Activated naive CD8-positive, alpha-beta T cell treated with anti-CD3 and anti-CD28 coated beads, Interleukin-2, amount 10 ng/mL, durations not matched to agents 7 days and 5 days (primary cell): ENCODE measurements at places on chromosomes 4 and X.

DNA sequence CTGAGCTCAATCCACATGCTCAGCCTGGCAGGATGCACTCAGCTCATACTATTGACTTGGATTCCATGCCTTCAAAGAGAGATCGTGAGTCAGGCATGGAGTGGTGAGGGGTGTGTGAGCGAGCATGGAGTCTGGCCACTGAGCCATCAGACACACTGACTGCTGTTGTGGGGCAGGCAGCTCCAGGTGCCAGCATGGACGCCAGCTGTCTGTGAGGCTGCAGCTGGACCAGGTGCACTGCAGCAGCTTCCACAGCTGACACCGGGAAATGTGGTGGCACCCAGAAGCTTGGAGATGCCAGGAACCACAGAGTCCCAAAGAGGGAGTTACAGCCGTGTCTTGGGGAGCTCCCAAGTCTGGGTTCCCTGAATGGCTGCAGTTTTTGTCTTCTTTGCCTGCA is 1026.4 kb upstream of the ADGRL3 start:
- no peaks in the 10 kb centered on the region for H3K4me1 ChIP-seq
- H3K27ac ChIP-seq = no peak overlapping the region
- no peaks in the 10 kb centered on the region for H3K36me3 ChIP-seq
- H3K27me3 ChIP-seq = no peaks in the 10 kb centered on the region

DNA sequence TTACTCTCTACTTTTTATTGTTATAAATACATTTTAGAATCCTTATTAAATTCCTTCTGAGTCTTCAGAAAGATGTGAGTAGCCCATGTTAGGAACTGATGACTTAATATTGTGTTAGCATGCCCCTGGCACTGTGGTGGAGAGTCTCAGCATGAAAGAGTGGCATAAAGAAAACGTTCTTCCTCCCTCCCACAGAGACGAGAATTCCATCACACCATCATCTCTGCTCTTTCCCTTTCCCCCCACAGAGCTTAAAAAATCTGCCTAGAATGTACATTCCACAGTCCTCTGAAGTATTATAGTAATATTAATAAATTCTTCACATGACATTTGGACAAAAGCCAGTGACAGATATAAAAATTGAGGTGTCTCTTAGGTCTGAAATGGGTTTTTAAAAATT is 117.8 kb upstream of the DKK2 start:
- no peak overlapping the region for H3K27ac ChIP-seq
- no peak for DNase-seq
- no peaks in the 10 kb centered on the region for H3K4me1 ChIP-seq
- H3K27me3 ChIP-seq = no peaks in the 10 kb centered on the region

- no peak overlapping the region for H3K27ac ChIP-seq
- H3K27me3 ChIP-seq = no peaks in the 10 kb centered on the region
- no peaks in the 10 kb centered on the region for H3K4me1 ChIP-seq
- no peak for DNase-seq
- H3K4me3 ChIP-seq = no peak overlapping the region
Observed at GRCh38 chrX:12412561-12412960, 274.3 kb downstream of the FRMPD4 start.

GRCh38 chrX:108722561-108722960 is 13.8 kb downstream of the IRS4 start:
- no peak overlapping the region for H3K4me3 ChIP-seq
- no peaks in the 10 kb centered on the region for H3K36me3 ChIP-seq
- no peak for DNase-seq
- no peak overlapping the region for H3K27ac ChIP-seq
- H3K4me1 ChIP-seq = no peaks in the 10 kb centered on the region
- no peaks in the 10 kb centered on the region for H3K27me3 ChIP-seq

GRCh38 chrX:13090027-13090338 is 45.6 kb upstream of the FAM9C start:
- no peak for DNase-seq
- H3K36me3 ChIP-seq = no peaks in the 10 kb centered on the region
- peak overlapping the region; percentile 89 for H3K27ac ChIP-seq
- no peaks in the 10 kb centered on the region for H3K27me3 ChIP-seq
- H3K4me3 ChIP-seq = peak overlapping the region; percentile 66

- no peak overlapping the region for H3K4me3 ChIP-seq
- no peaks in the 10 kb centered on the region for H3K36me3 ChIP-seq
- H3K4me1 ChIP-seq = peaks cover 5% of the 10 kb centered on the region
Observed at GRCh38 chr4:155762334-155762733, 3.5 kb downstream of the GUCY1B1 start.

DNA sequence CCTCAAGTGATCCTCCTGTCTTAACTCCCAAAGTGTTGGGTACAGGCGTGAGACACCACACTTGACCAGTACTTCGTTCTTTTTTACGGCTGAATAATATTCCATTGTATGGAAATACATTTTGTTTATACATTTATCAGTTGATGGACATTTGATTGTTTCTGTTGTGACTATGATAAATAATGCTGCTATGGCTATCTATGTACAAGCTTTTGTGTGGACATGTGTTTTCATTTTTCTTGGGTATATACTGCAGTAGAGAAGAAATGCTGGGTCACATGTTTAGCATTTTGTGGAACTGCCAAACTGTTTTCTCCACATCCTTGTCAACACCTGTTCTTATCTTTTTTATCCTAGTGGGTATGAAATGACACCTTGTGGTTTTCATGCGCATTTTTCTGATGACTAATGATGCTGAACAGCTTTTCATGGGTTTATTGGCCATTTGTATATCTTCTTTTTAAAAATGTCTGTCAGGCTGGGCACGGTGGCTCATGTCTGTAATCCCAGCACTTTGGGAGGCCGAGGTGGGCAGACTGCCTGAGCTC is 37.3 kb downstream of the SAT1 start:
- H3K27ac ChIP-seq = no peak overlapping the region
- H3K27me3 ChIP-seq = no peaks in the 10 kb centered on the region
- DNase-seq = no peak
- peaks cover 4% of the 10 kb centered on the region for H3K4me1 ChIP-seq
- H3K4me3 ChIP-seq = no peak overlapping the region

DNA sequence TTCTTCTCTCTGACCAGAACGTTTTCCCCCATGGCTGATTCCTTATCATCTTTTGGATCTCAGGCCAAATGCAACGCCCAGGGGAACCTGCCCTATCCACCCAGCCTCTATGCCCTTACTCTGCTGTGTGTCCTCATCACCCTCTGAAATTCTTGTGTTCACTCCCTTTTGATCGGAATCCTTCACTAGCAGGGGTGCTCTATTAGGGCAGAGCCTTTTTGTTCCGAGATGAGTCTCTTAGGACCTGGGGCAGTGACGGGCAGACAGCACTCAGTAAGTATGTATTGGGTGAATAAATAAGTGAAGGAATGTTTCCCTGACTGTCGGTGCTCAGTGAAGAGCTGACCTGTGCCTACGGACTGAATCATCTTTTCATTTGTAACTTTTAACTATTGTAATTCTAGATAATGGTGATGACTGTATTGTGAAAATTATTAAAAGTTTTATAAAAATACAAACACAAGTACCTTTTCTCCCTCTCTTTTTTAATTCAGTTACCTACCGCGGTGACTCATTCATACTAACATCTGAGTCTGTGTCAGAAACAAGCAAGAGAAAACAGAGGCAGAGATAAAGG is 4.8 kb upstream of the TENM3 start:
- no peaks in the 10 kb centered on the region for H3K27me3 ChIP-seq
- no peak overlapping the region for H3K4me3 ChIP-seq
- H3K4me1 ChIP-seq = no peaks in the 10 kb centered on the region
- no peak for DNase-seq
- no peak overlapping the region for H3K27ac ChIP-seq
- no peaks in the 10 kb centered on the region for H3K36me3 ChIP-seq

- DNase-seq = no peak
- H3K27ac ChIP-seq = no peak overlapping the region
- no peaks in the 10 kb centered on the region for H3K4me1 ChIP-seq
- no peaks in the 10 kb centered on the region for H3K36me3 ChIP-seq
- peaks cover 4% of the 10 kb centered on the region for H3K27me3 ChIP-seq
- H3K4me3 ChIP-seq = no peak overlapping the region
Observed at GRCh38 chr4:648579-649292, 23.4 kb downstream of the PDE6B start.

DNA sequence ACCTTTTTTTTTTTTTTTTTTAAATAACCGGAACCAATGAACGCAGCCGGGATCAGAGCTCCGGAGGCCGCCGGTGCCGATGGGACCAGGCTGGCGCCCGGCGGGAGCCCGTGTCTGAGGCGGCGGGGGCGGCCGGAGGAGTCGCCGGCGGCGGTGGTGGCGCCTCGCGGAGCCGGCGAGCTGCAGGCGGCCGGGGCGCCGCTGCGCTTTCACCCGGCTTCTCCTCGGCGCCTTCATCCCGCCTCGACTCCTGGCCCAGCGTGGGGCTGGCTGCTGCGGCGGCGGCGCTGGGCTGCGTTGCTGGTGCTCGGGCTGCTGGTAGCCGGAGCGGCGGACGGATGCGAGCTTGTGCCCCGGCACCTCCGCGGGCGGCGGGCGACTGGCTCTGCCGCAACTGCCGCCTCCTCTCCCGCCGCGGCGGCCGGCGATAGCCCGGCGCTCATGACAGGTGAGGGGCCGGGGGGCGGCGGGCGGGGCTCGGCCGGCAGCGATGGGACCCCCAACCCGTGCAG is 337 bp downstream of the STIM2 start:
- peak; percentile 77 for DNase-seq
- no peaks in the 10 kb centered on the region for H3K36me3 ChIP-seq
- H3K4me3 ChIP-seq = peak overlapping the region; percentile 98
- peaks cover 41% of the 10 kb centered on the region for H3K4me1 ChIP-seq
- H3K27ac ChIP-seq = peak overlapping the region; percentile 96

DNA sequence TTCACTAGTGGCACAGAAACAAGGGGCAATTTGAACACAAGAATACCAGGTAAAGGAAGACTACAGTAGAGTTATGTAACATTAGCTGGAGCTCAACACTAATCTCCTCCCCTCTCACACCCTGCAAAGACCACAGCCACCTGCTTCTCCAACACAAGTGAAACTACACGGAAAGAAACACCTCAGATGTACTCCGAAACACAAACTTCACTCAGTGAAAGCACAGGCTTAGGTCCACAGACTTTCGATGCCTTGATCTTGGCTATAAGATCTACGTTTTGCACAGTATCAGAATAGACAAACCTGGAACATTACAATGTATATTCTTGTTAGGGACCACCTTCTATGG is 7.6 kb downstream of the ACSL1 start:
- no peaks in the 10 kb centered on the region for H3K27me3 ChIP-seq
- peak overlapping the region; percentile 4 for H3K27ac ChIP-seq
- peaks cover 42% of the 10 kb centered on the region for H3K4me1 ChIP-seq
- H3K36me3 ChIP-seq = no peaks in the 10 kb centered on the region
- peak overlapping the region; percentile 12 for H3K4me3 ChIP-seq

DNA sequence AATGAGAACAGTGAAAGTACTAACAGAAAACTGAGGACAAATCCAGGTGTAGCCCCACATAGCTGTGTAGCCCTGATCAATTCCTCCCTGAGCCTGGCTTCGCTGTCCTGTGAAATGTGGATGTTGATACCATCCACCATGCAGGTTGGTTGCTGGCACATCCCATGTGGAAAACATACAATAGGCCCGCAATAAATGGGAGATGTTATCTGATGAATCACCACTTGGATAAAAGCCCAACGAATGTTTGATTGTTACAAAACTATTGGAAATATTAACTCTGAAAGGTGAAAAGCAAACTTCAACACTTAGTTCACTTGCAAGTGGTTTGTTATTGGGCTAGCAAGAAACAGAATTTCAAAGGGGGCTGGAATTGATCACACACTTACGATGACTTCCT is 186.3 kb upstream of the FTHL17 start:
- no peak overlapping the region for H3K4me3 ChIP-seq
- DNase-seq = no peak

DNA sequence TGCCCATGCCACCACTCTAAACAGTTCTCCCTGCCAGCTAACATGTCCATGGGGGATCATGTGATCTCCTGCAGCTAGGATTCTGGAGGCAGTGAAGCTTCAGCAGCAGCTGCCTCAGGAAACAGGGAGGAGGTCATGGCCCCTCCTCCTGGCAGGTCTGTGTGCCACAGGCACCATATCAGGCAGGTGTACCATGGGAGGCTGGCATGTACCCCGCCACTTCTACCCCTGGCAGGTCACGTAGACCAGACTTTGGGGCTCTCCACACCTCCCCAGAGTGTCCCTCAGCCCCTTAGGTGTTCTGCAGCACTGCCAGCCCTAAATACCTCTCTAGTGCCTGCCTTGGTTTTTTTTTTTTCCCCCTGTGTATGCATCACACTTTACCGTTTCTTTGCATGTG is 110.5 kb upstream of the FAM47C start:
- no peak overlapping the region for H3K27ac ChIP-seq
- DNase-seq = no peak
- H3K36me3 ChIP-seq = no peaks in the 10 kb centered on the region

- H3K27ac ChIP-seq = no peak overlapping the region
- no peaks in the 10 kb centered on the region for H3K36me3 ChIP-seq
- H3K27me3 ChIP-seq = no peaks in the 10 kb centered on the region
- no peak for DNase-seq
- peaks cover 7% of the 10 kb centered on the region for H3K4me1 ChIP-seq
- no peak overlapping the region for H3K4me3 ChIP-seq
Observed at GRCh38 chrX:20596856-20597255, 330.1 kb upstream of the RPS6KA3 start.

DNA sequence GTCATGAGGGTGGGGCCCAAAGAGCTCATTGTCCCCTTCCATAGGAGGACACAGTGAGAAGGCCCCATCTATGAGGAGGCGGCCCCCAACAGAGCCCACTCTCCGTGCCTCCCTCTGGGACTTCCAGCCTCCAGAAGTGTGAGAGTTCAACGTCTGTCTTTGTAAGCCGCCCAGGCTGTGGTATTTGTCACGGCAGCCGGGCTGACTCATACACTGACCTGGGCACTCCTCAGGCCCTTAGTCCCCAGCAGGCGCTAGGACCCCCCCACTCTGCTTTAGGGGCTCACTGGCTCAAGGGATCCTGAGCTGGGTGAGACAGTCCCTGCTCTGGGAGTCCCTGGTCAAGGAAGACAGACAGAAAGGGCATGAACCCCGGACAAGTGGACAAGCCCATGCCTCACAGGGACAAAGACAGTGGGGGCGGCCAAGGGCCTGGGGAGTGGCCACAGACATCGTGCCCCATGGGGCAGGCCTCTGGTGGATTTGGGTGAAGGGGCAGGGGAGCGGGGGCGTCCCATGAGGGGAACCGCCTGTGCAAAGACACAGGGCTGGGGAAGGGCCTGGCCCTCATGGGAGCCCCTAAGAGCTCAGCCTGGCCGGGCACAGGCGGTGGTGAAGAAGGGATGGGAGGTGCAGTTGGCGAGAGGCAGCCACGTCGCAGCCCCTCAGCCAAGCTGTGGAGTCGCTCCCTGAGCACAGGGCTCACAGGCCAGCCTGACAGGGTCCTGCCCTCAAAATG is 21.5 kb downstream of the ABLIM2 start:
- no peak overlapping the region for H3K27ac ChIP-seq
- no peaks in the 10 kb centered on the region for H3K36me3 ChIP-seq
- H3K4me1 ChIP-seq = no peaks in the 10 kb centered on the region
- DNase-seq = no peak
- H3K27me3 ChIP-seq = no peaks in the 10 kb centered on the region
- H3K4me3 ChIP-seq = no peak overlapping the region

GRCh38 chr4:129218897-129219296 is 122.9 kb downstream of the C4orf33 start:
- no peak for DNase-seq
- H3K4me3 ChIP-seq = no peak overlapping the region
- H3K36me3 ChIP-seq = no peaks in the 10 kb centered on the region
- no peak overlapping the region for H3K27ac ChIP-seq

- no peaks in the 10 kb centered on the region for H3K27me3 ChIP-seq
- H3K4me3 ChIP-seq = no peak overlapping the region
- no peak overlapping the region for H3K27ac ChIP-seq
- no peaks in the 10 kb centered on the region for H3K4me1 ChIP-seq
- DNase-seq = no peak
Observed at GRCh38 chrX:17403972-17404371, 29.0 kb downstream of the NHS start.

- DNase-seq = no peak
- H3K27me3 ChIP-seq = no peaks in the 10 kb centered on the region
- H3K4me3 ChIP-seq = no peak overlapping the region
- peaks cover 49% of the 10 kb centered on the region for H3K36me3 ChIP-seq
Observed at GRCh38 chrX:76183289-76184049, 10.6 kb downstream of the PBDC1 start.
